ENCODE measurements at places on chromosomes 5 and 9. TPM values are rescaled to one million over a fixed set of nuclear protein-coding genes. Genes with fewer than 3 reads are reported as not detected.

- DNase-seq, result no peak
These were observed 81.8 kb downstream of the SEMA6A start for GRCh38 chr5:116492776-116493175.

- DNase-seq, result no peak
These were observed 32.5 kb upstream of the MYORG start for GRCh38 chr9:34409154-34409553.

GRCh38 chr5:58615972-58616371 is 33.1 kb downstream of the RAB3C start:
- DNase-seq, result no peak

- no peak for DNase-seq
These were observed 255.1 kb upstream of the NREP start for GRCh38 chr5:112012104-112012503.

- peak; percentile 9 for DNase-seq
These were observed 310.8 kb upstream of the DMRT1 start for GRCh38 chr9:530681-531080.

DNA sequence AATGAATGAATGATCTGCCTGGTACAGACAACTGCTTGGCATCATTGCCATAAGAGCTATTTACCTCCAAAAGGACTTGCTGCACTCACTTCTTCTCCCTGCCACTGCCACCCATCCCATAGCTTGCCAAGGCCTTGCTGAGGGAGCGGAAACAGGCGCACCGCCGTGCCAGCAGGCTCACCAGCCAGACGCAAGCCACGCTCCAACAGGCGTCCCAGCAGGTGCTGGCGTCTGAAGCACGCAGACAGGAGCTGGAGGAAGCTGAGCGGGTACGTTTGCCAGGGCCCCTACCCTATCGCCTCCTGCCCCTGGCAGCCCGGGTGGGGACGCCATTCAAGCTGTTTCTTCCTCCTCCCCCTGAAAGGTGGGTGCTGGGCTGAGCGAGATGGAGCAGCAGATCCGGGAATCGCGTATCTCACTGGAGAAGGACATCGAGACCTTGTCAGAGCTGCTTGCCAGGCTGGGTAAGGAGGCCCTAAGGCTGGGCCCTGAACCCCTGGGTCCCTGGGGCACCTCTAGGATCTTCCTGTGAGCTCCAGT is 8.9 kb upstream of the AIF1L start:
- no peak for DNase-seq

DNA sequence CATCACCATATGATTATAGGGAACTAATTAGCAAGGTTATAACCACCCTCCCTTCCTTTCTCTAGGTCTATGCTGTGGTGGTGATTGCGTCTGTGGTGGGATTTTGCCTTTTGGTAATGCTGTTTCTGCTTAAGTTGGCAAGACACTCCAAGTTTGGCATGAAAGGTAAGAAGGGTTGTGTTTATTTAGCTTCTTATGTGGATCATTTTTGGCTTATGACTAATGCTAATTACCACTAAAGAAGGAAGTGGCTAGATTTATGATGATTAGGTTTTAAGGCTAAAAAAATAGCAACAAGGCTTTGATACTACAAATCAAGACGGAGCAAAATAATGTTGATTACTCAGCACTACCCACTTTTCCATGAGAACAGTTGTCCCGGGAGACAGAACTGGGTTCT is 82.4 kb downstream of the NTRK2 start:
- no peak for DNase-seq

DNA sequence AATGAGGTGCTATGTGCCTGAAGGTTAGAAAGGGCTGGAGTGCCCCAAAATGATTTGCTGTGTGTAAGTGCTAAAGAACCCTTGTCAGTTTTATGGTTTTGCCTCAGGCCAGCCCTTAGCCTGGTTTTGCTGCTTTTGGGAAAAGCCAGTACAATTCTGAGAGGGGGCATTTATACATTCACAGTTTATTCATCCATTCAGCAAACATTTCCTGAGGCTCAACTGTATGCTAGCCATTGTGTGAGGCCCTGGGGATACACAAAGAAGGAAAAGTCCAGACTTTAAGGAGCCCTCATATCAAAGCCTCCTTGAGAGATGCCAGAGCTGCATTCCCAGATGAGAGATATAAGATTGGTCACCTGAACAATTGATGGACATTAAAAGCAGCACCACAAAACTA is 115.2 kb upstream of the PLCXD3 start:
- no peak for DNase-seq

TEX48 gene
- not detected for total RNA-seq

HRH2 gene
- total RNA-seq, result 4.1 TPM

POLK gene
- total RNA-seq, result 15.8 TPM

ECSCR gene
- total RNA-seq, result 67.7 TPM

NUTM2F gene
- total RNA-seq, result not detected

GRIA1 gene
- total RNA-seq, result 0.13 TPM

All from HT1080 (cell line).